ENCODE measurements at places on chromosomes 1 and 21. TPM values are rescaled to one million over a fixed set of nuclear protein-coding genes. Genes with fewer than 3 reads are reported as not detected.

The TMEM82 gene
- not detected for total RNA-seq

The CELA2B gene
- total RNA-seq = not detected

The IL10 gene
- total RNA-seq = 0.87 TPM

The GRHL3 gene
- total RNA-seq = not detected

The DISP3 gene
- total RNA-seq = 0.55 TPM

The TSPAN1 gene
- not detected for total RNA-seq

DNA sequence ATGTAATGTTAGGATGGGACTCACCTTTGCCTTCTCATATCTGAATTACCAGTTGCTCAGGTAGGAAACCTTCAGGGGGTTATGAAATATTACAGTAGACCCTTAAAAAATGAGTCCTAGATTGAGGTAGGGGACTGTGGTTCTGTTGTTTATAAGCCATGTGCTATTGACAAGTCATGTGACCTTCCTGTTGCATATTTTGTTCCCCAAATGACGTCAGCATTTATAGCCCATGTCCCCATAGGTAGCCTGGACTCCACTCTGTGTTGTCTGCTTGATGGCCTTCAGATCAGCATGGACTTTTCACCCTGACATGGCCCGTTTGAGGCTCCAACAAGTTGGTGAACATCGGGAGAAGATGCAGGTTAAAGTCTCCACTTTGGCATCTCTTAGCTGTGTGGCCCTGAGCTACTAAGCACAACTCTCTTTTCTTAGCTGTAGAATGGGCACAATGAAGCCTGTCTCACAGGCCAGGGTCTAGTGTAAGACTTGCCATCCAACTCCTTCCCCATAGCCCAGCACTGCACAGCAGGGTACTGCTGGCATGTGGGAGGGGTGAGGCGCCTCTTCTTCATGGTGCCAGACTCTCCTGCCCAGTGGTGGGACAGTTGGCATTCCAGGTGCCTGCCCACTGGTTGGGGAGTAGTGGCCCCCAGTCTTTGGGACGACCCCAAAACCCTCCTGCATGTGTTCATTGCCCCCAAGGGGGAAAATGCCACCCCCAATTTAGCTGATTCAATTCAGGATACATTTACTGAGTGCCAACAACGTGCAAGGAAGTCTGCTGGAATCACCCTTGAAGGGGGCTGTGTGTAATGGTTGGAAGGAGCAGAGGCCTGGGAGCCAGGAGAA is 36.1 kb upstream of the TTC22 start:
- no peak overlapping the region for H3K27ac ChIP-seq
- no peaks in the 10 kb centered on the region for H3K4me1 ChIP-seq
- no peaks in the 10 kb centered on the region for H3K36me3 ChIP-seq
- DNase-seq = no peak

DNA sequence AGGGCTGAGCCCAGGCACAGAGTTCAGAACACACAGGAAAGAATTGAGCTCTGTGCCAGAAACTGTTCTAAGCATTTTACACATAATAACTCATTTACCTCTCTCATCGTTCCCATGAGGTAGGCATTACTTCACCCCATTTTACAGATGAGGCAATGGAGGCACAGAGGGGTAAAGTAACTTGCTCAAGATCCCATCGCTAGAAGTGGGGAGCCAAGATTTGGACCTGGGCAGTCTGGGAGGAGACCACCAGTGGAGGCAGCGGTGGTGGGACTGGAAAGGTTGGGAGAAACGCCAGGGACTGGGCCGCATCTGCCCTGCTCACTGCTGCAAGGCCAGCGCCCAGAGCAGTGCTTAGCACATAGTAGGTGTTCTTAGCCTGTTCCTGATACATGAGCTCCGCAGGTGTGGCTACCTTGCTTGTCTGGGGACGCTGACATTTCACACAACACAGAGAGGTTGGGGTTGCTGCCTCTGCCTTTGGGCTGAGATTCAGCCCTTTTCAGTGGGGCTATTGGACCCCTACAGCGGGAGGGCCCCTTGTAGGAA is 27.8 kb upstream of the EPS8L3 start:
- no peaks in the 10 kb centered on the region for H3K27me3 ChIP-seq
- no peaks in the 10 kb centered on the region for H3K36me3 ChIP-seq
- H3K4me1 ChIP-seq = peaks cover 78% of the 10 kb centered on the region
- no peak overlapping the region for H3K27ac ChIP-seq

GRCh38 chr21:42393443-42393950 is 2.4 kb downstream of the TMPRSS3 start:
- H3K36me3 ChIP-seq = no peaks in the 10 kb centered on the region
- DNase-seq = no peak
- H3K27ac ChIP-seq = no peak overlapping the region
- H3K4me3 ChIP-seq = peak overlapping the region; percentile 17
- H3K4me1 ChIP-seq = peaks cover 40% of the 10 kb centered on the region

- H3K36me3 ChIP-seq = no peaks in the 10 kb centered on the region
- no peak overlapping the region for H3K4me3 ChIP-seq
- no peak for DNase-seq
- H3K27me3 ChIP-seq = no peaks in the 10 kb centered on the region
These were observed 10.5 kb downstream of the C1orf198 start for GRCh38 chr1:230857822-230858221.

GRCh38 chr1:94416901-94417727 is 1.1 kb upstream of the ABCD3 start:
- peaks cover 14% of the 10 kb centered on the region for H3K4me1 ChIP-seq
- DNase-seq = no peak
- H3K36me3 ChIP-seq = no peaks in the 10 kb centered on the region
- no peaks in the 10 kb centered on the region for H3K27me3 ChIP-seq
- H3K27ac ChIP-seq = peak overlapping the region; percentile 77

- no peak for DNase-seq
- no peaks in the 10 kb centered on the region for H3K27me3 ChIP-seq
- H3K27ac ChIP-seq = no peak overlapping the region
- H3K4me1 ChIP-seq = peaks cover 23% of the 10 kb centered on the region
These were observed 128.8 kb downstream of the KCNN3 start for GRCh38 chr1:154741327-154741726.

Data from CD4-positive, alpha-beta T cell (primary cell).